Caco-2 (cell line): ENCODE measurements at places on chromosomes 13 and 19. TPM values are rescaled to one million over a fixed set of nuclear protein-coding genes. Genes with fewer than 3 reads are reported as not detected.
A peak's percentile ranks its signal among the peaks of the same experiment; 100 is the strongest.

DNA sequence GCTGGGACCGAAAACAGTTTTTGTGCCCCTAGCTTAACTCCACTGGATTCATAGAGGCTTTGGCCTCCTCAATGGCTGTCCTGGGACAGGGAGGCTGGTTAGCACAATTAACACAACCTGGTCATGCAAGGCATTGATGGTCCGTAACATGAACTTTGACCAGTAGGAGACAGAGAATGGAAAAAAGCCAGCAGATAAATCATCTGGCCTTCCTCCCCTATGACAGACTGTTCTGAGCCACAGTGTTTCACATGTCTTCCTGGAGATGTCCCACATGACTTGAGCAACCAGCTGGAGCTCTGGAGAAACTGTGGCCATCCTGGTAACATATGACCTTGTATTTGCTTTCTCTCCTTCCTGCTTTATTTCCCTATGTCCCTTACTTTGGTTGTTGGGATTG lies 244.2 kb downstream of the UQCRFS1 start:
- H3K36me3 ChIP-seq = no peaks in the 10 kb centered on the region
- H3K4me3 ChIP-seq = no peak overlapping the region
- H3K4me1 ChIP-seq = no peaks in the 10 kb centered on the region
- DNase-seq = no peak
- no peaks in the 10 kb centered on the region for H3K27me3 ChIP-seq
- H3K27ac ChIP-seq = no peak overlapping the region

The DACT3 gene
- total RNA-seq = 0.39 and 0.75 TPM in 2 replicates

DNA sequence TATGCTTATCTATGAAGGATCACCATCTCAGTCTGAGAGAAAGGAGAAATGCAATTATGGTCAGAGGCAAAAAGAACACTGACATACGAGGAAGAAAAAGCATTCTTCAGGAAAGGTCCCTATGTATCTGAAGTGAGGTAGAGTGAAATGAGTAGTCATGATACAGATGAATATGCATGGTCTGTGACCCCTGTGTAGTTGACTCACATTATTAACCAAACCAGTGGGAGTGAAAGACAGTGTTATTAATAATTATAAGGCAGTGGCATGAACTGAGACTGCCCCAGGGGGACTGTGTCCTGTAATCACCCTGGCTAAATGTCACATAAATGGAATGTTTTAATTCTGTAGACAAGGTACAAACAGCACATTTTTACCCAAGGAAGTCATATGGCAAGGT lies 1320.2 kb upstream of the PCDH9 start:
- no peak for DNase-seq
- no peaks in the 10 kb centered on the region for H3K4me1 ChIP-seq
- no peak overlapping the region for H3K27ac ChIP-seq
- H3K27me3 ChIP-seq = no peaks in the 10 kb centered on the region
- H3K4me3 ChIP-seq = no peak overlapping the region

The PCDH20 gene
- total RNA-seq = not detected in 2 replicates

GRCh38 chr13:38905081-38905480 lies 85.5 kb downstream of the STOML3 start:
- H3K4me1 ChIP-seq = no peaks in the 10 kb centered on the region
- H3K4me3 ChIP-seq = no peak overlapping the region
- H3K27ac ChIP-seq = no peak overlapping the region

DNA sequence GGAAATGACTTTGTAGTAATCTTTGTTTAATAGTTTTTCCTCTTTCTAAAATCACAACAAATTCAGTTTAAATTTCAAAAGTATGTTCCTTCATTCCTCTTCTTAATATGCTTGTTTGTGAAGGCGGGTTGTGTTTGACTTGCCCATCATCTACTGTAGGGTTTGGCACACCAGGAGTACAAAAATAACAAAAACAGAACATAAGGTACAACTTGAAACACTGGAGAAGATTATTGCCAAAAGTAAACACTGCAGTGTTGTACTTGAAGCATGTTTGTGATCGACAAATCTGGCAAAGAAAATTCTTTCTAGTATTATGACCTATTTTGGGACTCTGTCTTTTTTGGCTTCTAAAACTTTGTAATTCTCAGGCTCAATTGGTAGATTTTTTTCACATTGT lies 518.6 kb downstream of the SLITRK5 start:
- no peak overlapping the region for H3K27ac ChIP-seq
- H3K4me1 ChIP-seq = no peaks in the 10 kb centered on the region
- no peaks in the 10 kb centered on the region for H3K27me3 ChIP-seq

GRCh38 chr13:44918326-44919103 lies 70.8 kb downstream of the NUFIP1 start:
- peak; percentile 96 for DNase-seq
- no peaks in the 10 kb centered on the region for H3K27me3 ChIP-seq
- H3K36me3 ChIP-seq = no peaks in the 10 kb centered on the region
- peaks cover 7% of the 10 kb centered on the region; the same call in 1 of the 2 replicates for H3K4me1 ChIP-seq

The CEACAM21 gene
- not detected in 2 replicates for total RNA-seq

The VMAC gene
- 4.7 and 4.8 TPM in 2 replicates for total RNA-seq

The CDX2 gene
- total RNA-seq = 104 and 109 TPM in 2 replicates

DNA sequence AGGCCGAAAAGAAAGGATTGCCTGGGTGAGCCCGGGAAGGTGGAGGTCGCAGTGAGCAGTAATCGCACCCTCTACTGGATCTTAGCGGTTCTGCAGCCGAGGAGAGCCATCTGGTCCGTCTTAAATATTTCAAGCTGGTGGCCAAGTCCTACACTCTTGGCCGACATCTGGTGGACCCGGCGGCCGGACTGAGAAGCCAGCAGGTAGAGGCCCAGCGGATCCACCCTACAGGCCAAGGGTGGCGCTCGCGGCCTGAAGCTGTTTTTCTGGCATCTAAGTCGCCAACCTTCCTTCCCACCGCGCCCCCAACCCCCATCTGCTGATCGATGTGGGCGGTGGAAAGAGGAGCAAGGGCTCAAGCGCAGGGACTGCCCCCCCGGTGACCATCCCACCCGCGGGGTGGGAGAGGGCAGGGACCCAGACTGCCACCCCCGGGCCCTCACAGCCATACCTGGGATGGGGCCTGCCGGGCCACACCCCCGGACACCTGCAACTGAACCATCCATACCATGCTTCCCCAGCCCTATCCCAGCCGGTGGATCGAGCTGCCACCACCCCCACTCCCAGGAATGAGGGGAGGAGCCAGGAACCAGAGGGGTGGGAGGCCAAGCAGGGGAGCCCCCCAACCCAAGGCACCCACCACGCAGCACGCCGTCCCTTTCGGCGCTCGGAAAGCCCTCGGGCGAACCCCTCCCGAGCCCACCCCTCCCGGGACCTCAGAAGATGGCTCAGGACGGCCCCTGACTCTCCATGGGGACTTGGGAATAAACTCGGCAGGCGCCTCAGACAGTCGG lies 46.3 kb upstream of the ZNF730 start:
- H3K4me3 ChIP-seq = no peak overlapping the region
- no peaks in the 10 kb centered on the region for H3K27me3 ChIP-seq
- DNase-seq = no peak
- no peaks in the 10 kb centered on the region for H3K4me1 ChIP-seq

- peak overlapping the region; percentile 64 for H3K4me3 ChIP-seq
- H3K27me3 ChIP-seq = no peaks in the 10 kb centered on the region
- peak overlapping the region; percentile 91 for H3K27ac ChIP-seq
- DNase-seq = no peak
Observed at GRCh38 chr19:44212866-44213346, 574 bp downstream of the ZNF227 start.
